Tongue (tissue), 3 donors: ENCODE measurements at places on chromosomes 16 and 17. TPM values are rescaled to one million over a fixed set of nuclear protein-coding genes. Genes with fewer than 3 reads are reported as not detected.

- DNase-seq: no peak
These were observed 4.8 kb downstream of the XYLT2 start for GRCh38 chr17:50350733-50351132.

DNA sequence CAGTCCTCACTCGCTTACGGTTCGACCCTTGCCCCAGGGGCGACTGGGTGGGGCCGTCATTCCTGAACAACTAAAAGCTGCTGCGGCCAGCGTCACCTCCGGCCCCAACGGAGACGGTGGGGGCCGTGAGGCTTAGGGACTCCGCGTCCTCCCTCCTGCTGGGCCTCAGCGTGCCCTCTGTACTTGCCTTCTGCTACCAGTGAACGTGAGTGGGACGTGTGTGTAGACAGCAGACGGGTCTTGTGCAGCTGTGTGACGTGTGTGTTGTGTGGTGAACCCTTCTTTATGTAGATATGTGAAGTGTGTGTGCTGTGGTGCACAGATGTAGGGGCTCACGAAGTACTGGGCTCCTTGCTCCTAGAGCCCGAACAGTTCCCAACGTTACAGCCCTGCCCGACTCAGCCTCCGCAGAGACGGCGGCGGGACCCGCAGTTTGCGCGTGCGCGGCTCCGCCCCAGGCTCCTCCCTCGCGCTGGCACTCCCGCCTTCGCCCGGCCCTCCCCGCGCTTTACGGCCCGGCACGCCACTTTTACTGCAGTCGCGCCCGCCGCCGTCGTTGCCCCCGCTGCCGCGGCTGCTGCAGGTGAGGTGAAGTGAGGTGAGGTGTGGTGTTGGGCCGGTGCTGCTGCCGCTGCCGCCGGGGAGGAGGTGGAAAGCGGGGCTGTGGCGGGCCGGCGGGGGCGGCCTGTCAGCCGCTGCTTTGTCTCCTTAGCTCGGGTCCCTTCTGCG is at the start of gene PHAF1:
TSS of gene PHAF1 (plus strand) at position 535 of the 729 bp plus-strand sequence. CDS start 235 bp downstream, outside the sequence.
- DNase-seq: peak; percentile 97

DNA sequence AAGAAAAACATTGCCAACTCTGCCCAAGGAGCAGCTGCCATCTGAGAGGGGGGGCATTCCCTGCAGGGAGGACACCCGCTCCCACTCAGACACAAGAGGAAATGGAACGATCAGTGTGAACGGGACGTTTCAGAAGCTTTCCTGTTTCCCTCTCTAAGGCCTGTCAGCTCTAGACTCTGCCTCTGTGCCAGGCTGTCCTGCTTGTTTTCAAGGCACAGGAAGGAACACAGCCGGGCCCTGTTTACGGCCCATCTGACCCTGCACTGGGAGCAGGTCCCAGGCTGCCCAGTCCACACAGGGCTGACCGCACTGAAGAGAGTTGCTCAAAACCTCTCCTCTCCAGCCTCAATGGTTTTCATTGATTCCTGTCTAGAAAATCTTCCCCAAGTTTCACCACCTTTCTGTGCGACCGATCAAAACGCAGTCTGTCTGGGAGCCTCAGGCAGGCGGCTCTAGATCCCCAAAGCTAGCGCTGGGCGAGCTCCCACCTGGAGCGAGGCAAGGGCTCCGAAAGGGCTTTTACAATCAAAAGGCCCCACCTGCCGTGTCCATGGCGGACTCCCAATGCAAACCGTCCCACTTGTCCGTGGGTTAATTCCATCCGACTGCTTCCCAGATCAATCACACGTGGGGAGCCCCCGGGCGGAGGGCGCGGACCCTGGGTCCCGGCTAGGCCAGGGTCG is 1.5 kb downstream of the PIEZO1 start:
- peak; percentile 71 for DNase-seq

- no peak for DNase-seq
These were observed 276.9 kb downstream of the SHISA9 start for GRCh38 chr16:13178318-13178717.

TEDC2 gene
- 3.4 TPM for total RNA-seq

MILR1 gene
- total RNA-seq: 6.9 TPM

DNA sequence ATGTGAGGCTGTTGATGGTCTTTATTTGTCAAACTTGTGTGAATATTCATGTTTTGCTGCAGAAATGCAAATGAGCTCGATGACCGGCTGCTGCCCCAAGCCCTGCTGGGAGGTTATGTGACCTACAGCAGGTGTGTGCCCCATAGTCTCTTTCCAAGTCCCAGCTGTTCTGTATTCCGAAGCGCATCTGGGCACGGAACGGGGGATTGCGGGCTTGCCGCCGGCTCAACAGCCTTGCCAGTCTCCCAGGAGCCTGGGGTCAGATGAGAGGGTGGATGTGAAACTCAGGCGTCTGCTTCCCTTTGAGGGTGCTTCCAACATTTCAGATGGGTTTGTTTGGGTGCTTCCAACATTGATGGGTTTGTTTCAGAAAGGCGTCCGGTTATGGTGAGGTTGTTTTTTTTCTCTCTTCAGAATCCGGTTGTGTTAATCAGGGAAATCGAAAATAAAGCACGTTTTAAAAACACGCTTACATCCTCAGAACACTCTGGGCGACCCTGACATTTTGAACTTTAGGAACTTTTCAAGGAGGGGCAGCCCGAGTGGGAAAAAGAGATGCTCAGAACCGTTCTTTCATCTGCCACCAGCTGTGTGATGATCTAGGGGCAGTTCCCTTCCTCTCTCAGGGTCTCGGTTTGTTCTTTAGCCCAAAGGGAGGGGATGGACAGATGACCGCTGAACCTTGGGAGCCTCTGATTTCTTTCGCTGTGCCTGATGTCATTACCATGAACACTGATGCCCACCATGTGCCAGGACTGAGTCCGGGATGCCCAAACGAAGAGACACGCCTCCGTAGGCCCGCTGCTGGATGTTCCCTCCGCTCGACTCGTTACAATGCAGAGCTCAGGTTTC is 47.8 kb upstream of the AMZ2 start:
- no peak for DNase-seq

DNA sequence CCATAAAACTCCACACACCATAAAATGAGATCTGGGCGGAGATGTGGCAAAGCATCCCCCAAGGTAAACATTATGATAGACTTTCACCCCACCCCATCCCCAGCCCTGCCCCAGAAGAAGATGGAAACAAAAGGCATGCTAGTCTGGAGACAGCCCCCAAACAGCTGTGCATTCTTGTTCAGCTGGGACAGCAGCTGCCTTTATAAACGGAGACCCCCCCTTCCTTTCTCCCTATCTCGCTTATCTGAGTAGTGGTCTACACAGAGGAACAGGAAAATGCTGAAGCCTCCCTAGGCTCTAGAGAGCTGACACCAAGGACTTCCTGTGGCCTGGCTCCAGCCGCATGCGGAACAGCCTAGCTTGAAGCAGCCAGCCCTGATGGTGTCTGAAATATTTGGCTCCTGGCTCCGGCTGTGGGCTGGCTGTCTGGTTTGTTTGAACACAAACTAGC is 190.3 kb upstream of the ANKFN1 start:
- peak; percentile 81 for DNase-seq

- no peak for DNase-seq
These were observed 1.5 kb upstream of the NUDT16L1 start for GRCh38 chr16:4691666-4692412.

DNA sequence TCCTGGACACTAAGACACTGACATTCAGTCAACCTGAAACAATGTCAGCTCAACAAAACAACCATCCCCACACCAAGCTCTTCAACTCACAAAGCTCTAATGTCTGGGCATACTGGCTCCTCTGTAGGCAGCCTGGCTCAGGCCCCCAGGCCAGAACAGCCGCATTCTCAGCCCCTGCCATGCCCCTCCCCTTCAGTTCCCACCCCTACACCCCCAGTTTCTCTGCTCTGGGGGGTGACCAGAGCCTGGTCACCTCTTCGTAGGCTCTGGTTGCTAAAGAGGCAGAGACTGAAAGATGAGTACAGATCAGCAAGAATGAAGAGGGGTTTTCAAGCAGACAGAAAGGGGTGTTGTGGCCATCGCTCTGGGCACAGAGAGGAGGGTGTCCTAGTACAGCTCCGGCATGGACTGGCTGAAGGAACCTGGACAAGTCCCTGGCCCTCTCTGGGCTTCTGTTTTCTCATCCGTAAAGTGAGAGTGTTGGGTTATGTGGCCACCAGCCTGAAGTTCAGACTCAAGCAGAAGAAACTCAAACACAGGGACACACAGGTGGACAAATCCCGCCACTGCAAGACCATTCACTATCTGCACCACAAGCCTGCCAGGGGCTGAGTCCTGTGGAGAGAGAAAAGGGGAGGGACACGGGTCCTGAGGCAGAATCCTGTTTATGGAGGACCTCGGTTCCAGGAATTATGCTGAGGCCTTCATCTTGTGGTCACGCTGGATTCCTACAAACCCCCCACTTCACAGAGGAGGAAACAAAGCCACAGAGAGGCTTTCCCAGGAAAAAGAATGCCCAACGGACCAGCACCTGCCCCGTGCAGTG is 987 bp upstream of the SLC4A1 start:
- DNase-seq: no peak

DNA sequence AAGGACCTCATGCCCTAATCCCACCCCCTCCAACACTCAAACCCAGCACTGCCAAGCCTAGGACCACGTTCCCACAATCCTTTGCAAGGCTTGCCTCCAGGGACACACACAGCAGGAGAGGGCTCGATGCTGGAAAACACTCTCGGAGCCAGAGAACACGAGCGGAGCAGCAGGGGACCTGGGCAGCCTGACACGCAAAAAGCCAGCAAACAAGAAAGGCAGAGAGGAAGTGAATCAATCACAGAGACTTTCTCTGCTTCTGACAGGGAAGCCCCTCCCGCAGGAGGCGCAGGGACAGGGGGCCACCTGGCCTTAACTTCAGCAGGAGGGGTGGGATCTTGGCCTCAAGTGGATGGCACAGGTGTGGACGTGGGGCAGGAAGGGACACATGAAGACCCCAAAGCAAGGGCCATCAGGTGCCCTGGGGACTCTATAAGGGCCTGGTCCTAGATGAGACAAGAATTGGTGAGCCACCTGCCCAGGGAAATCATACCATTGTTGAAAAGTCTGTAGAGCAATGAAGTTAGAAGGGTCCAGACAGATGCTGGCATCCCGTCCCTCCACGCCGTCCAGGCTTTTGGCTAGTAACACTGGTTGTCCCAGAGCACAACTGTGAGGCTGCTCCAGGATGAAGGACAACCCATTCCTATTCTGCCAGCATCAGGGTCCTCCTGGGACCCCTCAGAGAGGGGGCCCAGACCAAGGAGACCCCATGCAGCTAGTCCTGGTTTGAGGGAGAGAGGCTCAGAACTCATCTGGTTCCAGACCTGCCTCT is 2.2 kb downstream of the SDK2 start:
- no peak for DNase-seq

SSH2 gene
- 32.1 TPM for total RNA-seq

DNA sequence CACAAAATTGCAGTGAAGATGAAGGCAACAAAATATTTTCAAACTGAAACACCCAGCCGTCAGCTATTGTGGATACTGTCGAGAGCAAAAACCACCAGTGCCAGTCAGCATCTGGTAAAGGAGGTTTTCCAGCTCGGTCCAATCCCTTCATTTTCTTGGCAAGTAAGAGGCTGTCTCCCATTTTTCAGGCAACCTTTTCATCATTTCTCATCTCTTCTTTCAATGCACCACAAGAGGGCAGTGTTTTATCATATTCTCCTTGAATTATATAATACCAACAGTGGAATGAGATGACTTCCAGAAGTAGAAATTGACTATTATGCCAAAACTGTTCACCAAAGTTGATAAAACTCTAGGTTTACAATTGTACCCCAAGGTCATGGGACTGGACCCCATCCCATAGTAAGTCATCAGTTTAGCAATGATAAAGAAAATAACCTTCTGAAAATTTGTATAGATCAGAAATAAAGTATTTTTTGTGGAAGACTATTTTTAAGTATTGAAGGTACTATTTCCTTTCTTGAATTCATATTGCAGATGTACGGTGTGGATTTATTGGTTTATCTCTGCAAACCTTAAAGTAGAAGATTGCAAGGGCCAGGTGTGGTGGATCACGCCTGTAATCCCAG is 16.8 kb downstream of the NQO1 start:
- peak; percentile 88 for DNase-seq

GRCh38 chr17:68790931-68791330 is 164.3 kb downstream of the ABCA8 start:
- no peak for DNase-seq
